ENCODE measurements at places on chromosomes 3 and 15.

DNA sequence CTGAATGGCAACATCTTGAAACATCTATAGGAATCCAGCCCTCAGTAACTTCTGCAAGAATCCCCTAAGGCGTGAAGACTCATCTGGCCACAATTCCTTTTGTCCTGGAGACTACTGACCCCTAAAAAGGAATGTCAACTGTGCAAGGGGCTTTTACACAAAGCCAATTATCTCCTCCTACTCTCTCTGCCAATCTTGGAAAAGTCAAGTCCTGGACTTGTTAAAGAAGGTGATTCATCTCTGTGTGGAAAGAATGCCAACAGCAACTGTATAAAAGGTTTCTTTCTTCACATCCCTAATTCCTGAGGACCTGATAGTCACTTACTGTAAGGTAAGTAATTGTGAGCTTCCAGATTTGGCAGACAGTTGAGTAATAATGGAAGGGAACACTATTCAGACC, 22.3 kb downstream of the THRB start:
- peak; percentile 46 for DNase-seq

GRCh38 chr3:149587383-149587782, 70.4 kb downstream of the WWTR1 start:
- DNase-seq, result no peak

DNA sequence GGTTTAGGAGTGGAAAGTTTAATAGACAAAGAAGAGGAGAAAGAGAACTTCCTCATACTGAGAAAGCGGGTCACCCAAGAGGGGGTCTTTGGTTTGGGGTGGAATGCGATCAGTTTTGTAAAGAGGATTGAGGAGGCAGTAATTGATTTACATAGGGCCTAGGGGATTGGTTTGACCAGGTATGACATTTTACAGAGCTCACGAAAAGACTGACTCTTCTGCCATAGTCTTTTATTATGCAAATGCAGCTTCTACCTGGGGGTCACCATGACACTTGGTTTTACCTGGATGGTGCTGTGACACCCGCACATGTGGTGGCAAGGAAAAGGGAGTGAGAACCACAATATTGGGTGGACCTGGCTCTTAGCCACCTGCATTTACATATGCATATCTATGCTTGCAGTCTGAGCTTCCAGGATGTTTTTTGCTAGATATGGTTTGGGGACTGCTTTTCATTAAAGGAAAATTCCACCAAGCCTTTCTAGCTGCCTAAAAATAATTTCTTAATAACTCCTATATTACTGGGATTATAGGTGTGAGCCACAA, 6.9 kb upstream of the NME9 start:
- DNase-seq, result no peak

- no peak for DNase-seq
These were observed 22.4 kb upstream of the TGFBR2 start for GRCh38 chr3:30583973-30584372.

DNA sequence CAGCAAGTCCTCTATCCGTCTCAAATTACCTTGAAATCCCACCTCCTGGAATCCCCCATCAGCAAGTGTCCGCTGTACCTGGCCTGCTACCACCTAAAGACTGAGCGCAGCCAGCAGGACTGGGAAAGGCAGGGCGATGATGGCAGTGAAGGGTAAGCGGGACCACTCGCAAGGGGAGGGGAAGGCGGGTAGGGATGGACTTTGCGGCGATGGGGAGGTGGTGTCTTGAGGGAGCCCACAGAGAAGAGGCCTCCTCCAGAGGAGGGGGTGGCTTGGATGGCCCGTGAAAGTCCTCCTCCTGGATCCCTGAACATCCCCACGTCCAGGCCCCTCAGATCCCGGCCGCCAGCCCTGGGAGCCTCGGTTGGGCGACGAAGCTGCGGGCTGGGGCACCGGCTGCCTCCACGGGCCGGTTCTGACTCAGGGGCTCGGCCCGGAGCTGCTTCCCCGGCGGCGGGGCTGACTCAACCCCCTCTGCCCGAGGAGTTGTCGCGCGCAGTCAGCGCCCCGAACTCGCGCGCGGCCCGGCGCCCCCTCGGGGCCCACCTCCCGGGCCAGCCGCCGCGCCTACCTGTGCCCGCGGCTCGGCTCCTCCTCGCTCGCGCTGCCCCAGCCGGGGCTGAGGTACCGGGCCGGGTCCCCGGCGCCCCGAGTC, 512 bp downstream of the LARP6 start:
- DNase-seq, result peak; percentile 63

DNA sequence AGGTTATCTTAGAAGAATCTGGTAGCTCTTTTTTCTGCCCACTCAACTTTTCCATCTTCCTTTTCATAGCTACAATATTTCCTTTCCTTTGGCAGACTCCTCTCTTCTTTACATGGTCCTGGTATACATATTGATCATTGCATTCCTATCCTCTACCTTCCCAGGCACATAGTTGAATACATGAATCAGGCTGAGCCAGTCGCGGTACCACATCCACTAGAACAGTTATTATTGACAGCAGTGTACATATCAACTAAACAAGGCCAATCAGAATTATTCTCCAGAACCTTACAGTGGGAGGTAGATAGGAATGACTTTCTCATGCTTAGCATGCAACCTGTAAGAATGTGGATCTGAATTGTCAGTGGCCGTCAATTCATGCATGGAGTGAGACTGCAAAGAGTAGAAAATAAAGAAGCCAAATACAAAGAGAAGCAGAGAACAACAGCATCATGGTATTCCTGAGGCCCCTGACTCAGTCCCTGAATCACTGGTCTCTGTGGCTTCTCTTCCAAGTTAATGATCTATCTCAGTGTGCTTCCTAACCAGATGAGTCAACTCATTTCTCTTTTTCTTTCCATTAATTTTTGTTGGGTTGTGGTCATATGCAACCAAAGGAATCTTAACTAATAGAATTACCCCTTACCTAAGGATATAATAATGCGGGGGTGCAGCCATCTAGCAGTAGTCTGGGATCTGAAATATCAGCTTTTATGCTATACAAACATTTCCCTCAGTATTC, 60.9 kb upstream of the DCBLD2 start:
- DNase-seq, result peak; percentile 77

GRCh38 chr3:132641837-132642538, 17.6 kb downstream of the ACAD11 start:
- peak; percentile 69 for DNase-seq

DNA sequence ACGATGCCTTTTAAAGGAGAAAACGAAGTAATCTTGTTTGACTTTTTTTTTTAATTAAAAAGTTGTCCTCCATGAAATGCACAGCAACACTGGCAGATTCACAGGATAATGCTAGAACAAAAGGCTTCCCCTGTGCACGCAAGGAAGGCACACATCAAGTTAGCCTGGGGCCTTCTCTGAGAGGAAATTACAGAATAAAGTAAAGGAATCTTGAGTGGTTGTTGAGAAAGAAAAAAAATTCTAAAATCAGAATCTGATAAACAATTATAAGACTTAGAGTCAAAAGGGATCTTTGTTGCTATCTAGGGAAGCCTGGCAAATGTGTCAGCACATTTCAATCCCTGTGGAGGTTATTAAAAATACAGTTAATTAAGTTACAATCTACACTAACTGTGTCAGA, 946.0 kb downstream of the IGSF11 start:
- no peak for DNase-seq

DNA sequence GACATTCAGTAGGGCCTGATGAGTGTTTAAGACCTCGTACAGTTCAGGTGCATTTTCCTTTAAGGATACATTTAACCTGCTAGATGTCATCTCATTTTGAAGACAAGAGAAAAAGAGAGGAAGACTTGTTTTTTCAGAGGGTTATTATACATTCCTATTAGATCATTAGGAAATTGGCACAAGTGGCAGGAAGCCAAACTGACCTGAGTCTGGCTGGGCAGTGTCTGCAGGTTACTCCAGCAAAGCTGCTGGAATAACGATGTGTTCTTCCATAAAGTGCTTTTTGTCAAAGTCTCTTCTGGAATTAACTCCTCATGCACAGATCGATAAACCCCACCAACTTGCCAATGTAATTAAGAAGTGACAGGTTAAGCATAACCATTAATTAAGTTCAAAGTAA, 396.4 kb upstream of the TPRG1 start:
- DNase-seq, result no peak

DNA sequence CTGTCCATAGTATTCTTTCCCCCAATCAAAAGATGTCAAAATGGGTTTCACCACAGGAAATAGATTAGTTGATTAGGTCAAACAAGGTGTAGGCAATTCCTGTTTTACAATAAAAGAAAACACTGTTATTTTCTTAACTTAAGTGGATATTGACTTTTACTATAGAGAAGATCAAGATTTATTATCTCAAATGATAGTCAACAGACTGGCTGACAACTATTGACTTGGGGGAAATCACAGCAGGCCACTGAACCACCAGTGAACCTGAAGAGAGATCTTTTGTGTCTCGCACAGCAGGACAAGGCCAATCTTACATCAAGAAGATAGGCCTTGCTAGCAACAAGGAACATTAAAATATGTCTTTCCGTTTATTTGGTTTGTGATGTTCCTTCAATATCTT, 1187.6 kb downstream of the SI start:
- no peak for DNase-seq

- DNase-seq, result no peak
These were observed 245.3 kb upstream of the RARB start for GRCh38 chr3:25182794-25183193.

- peak; percentile 89 for DNase-seq
These were observed 28.3 kb upstream of the ALDH1L1 start for GRCh38 chr3:126208606-126209256.

DNA sequence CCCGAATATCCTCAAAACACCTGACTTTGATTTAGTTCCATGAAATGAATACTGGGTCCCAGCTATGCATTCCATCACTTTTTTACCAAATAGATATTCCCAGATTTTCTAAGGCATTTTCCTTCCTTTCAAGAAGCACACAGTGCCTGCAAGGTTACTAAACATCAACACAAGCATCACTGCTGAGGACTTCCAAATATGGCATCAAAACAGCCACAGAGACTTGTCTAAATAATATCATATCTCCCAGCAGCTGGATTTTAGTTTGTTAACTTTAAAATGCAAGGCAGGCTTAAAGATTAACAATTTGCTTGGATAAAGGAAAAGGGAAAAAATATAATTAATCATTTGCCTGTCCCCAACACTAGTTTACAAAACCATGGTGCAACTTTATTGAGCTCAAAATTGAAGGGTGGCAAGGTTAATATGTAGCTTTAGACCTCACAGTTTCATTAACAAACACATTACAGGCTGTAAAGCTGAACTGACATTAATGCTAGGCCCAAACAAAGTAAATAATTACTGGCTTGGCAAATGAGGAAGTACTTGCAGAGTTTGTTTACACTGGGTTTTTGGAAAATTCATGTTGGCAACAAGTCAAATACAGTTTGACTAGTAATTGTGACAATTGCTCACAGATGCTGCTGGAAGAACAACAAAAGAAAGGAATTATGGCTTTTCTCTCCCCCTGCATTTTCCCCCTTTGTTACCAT, 401.7 kb upstream of the CDIN1 start:
- DNase-seq, result no peak

- no peak for DNase-seq
These were observed 43.7 kb upstream of the MAPKBP1 start for GRCh38 chr15:41730543-41730942.

- DNase-seq, result no peak
These were observed 438.7 kb upstream of the KCNMB2 start for GRCh38 chr3:178097576-178097975.

GRCh38 chr15:93249623-93250022, 160.6 kb upstream of the RGMA start:
- no peak for DNase-seq

DNA sequence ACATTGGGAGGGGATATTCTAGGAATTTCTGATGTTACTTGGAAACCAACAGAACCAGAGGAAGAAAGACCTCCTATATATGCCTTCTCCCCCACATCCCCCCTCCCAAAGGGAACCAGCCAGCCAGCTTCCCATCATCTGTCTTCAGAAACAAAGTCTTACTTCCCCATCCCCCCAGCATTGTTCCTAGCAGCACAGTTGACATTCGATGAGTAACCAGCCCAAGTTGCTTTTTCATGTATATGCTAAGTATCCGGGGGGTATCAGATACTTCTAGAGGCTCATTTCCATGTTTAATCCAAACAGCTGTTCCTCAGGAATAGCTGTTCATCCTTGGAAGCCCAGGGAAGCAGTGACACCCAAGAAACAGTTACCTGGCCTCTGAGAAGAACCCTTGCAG, 16.0 kb downstream of the RMDN3 start:
- no peak for DNase-seq

DNA sequence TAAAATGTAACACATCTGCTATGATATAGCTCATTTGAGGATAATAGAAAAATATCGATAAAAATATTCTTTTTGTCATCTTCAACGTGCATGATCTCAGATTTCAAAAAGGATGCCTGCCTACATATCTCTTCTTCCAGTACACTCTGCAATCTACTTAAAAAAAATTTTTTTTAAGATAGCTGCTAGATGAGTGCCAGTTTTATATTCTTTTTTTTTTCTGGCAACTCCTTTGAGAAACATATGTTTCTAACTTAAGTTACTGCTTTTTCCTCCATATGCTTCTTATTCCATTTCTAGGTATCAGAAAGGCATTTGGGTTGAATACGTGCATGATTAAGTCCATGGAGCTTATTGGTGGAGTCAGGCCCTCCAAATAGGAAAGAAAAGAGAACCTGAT, 160.4 kb downstream of the PPM1L start:
- DNase-seq, result no peak

GRCh38 chr15:43218908-43219706, 1.7 kb downstream of the EPB42 start:
- DNase-seq, result peak; percentile 92

DNA sequence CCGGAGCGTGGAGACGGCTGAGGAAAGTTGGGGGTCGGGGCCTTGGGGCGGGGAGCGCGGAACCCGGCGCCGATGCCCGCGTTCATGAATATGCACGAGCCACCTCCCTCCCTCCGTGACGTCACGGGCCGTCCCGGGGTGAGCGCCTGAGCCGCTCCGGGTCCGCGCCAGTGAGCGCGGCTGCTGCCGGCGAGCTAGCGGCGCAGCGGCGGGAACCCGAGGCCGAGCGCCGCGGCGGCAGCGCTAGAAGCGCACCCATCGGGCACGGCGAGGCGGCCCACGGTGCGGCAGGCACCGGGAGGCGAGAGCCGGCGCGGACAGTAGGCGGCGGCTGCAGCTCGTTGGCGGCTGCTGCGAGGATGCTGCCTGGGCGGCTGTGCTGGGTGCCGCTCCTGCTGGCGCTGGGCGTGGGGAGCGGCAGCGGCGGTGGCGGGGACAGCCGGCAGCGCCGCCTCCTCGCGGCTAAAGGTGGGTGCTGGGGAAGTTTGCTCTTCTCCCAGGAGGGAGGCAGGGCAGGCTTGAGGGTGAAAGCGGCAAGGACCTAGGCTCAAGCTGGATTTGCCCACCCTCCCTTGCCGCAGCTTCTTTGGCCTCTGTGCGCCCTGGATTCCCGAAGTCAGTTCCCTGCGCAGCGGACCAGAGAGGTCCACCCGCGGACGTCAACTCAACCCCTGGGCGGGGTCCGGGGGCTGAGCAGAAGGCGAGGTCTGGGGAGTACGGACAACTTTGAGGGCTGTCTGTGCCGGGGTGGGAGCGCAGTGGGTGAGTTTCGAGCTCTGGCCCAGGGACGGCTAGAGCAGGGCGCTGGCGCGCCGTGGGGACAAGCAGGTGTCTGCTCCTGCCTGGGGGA, at the start of gene CLSTN2:
TSS of gene CLSTN2 (plus strand) at position 170 of the 850 bp plus-strand sequence.
- DNase-seq, result peak; percentile 32
